ENCODE measurements at places on chromosomes 4 and X.

DNA sequence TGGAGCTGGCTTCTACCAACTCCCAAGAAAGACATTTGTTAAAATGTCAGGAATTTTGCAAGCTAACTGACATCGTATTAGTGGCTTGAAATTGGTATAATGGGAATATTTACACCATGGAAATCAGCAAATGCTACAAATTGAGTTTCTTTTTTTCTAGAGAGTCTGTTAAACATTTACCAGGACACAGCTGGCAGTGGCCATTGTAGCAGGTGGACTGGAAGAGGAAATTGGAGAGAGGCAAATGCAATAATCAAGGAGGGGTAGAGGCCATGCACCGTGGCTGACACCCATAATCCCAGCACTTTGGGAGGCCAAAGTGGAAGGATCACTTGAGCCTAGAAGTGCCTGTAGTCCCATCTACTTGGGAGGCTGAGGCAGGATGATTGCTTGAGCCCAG is 32.9 kb upstream of the TSR2 start:
- no peak for DNase-seq

DNA sequence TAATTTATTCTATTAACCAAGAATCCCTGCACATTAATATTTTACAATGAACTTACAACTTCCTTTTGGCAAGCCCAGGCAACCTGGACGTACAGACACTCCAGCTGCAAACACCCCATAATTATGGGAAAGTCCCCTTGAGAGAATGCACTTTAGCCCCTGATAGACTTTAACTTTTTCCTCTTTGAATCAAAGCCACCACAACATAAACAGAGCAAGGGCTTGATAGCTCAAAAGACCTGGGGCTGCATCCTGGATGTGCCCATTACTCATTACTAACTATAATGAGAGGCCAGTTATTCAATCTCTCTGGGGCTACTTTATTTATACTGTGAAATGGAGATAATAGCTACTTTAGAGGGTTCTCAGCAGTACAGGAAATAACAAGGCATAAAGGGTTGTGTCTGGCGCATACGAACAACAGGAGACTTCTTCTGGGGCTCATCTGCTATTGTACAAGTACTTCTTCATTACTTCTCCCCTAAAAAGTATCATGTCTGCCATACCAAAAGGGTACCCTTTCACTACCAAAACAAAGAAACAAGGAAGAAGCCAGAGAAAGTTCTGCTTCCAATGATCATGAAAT is 54.9 kb downstream of the CASK start:
- no peak for DNase-seq

- no peak for DNase-seq
Measured at GRCh38 chrX:140091125-140091886, 126.0 kb upstream of the CXorf66 start.

DNA sequence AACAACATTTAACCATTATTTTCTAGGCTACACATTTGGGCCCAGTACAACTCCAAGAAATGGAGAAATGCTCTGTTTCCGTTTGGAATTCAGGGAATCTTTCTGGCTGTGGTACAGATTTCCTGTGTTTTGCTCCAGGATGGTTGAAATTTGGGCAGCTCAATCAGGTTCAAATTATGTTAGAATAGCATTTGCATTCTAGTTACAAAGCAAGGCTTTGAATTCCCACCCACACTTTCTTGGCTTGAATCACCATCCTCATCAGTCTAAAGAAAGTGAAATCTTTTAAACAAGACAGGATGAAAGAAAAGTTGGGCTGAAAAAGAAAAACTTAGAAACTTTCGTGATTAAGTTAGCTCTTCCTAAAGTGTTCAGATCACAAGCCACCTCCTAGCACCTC is 98.1 kb upstream of the VCX3B start:
- no peak for DNase-seq

GRCh38 chrX:9746148-9746888 is 19.3 kb downstream of the GPR143 start:
- DNase-seq = no peak

- no peak for DNase-seq
Measured at GRCh38 chr4:108787106-108787505, 24.3 kb upstream of the ETNPPL start.

GRCh38 chrX:2785538-2785937 is 33.7 kb downstream of the XG start:
- DNase-seq = no peak

GRCh38 chrX:39762266-39762841 is 335.4 kb downstream of the BCOR start:
- no peak for DNase-seq

DNA sequence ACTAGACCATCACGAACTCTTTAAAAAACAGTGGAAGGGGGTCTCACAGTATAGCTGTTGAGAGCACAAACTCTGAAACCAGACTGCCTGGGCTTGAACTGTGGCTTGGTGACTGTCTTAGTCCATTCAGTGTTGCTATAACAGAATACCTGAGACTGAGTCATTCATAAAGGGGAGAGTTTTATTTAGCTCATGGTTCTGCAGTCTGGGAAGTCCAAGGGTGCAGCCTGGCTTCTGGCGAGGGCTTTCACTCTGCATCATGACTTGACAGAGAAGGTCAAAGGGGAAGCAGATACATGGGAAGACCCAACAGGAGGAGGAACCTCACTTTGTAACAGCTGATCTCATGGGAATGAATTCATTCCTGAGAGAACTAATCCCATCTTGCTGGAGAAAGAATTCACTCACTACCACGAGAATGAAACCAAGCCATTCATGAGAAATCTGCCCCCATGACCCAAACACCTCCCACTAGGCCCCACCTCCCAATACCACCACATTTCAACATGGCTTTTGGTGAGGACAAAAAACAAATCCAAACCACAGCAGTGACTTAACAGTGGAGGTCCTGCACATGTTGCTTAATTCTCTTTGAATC is 116.7 kb upstream of the STOX2 start:
- DNase-seq = no peak

GRCh38 chr4:99504804-99505502 is 5.9 kb upstream of the C4orf17 start:
- DNase-seq = no peak

DNA sequence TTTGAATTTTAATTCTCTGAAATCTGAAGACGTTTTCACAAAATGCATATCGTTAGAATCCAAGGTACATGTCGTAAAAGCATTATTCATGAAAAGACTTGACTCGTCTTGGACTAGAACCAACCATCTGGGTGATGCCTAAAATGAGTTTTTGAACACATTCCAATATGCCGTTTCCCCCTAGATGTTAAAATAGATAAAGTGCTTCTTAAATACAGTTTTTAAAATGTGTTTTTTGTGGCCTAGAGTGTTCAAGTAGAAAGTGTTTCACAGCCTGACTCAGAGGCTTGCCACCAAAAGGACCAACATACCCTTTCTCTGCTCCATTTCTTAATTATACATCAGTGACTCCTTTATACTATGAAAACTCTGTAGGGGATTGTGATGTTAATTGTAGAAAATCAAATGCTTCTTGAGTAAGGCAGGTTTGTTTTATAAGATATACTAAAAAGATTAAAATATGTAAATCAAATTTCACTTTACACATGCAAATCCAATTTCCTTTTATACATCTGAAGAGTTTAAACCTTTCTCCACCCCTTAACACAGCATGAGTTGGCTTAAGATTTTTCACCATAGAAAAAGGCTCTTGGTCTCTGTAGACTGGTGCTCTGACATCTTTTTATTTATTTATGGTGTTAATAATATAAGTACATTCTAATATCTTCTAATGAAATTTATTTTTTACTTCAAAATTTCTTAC is 48.4 kb downstream of the PRKG2 start:
- no peak for DNase-seq

- DNase-seq = no peak
Measured at GRCh38 chr4:4914059-4914820, 54.8 kb downstream of the MSX1 start.

DNA sequence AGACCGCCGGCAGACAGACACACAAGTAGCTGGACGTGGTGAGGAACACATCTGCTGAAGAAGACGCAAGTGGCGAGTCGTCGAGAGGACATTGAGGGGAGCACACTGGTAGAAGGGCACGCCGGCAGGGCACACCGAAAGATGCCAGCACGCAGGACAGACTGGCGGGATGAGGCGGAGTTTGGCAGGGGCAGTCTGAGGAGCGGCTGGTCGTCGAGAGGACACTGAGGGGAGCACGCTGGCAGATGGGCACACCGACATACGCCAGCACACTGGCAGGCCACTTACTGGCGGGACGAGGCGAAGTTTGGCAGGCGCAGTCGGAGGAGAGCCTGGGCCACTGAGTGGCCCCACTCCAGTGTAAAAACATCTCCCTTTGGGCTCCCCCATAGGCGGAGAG is 42.1 kb downstream of the RASGEF1B start:
- DNase-seq = no peak

- no peak for DNase-seq
Measured at GRCh38 chrX:46198858-46199257, 346.4 kb downstream of the ZNF674 start.

- DNase-seq = peak; percentile 20
Measured at GRCh38 chr4:55439023-55439422, 43.3 kb downstream of the TMEM165 start.

- no peak for DNase-seq
Measured at GRCh38 chrX:153888344-153888743, 2.4 kb upstream of the L1CAM start.

DNA sequence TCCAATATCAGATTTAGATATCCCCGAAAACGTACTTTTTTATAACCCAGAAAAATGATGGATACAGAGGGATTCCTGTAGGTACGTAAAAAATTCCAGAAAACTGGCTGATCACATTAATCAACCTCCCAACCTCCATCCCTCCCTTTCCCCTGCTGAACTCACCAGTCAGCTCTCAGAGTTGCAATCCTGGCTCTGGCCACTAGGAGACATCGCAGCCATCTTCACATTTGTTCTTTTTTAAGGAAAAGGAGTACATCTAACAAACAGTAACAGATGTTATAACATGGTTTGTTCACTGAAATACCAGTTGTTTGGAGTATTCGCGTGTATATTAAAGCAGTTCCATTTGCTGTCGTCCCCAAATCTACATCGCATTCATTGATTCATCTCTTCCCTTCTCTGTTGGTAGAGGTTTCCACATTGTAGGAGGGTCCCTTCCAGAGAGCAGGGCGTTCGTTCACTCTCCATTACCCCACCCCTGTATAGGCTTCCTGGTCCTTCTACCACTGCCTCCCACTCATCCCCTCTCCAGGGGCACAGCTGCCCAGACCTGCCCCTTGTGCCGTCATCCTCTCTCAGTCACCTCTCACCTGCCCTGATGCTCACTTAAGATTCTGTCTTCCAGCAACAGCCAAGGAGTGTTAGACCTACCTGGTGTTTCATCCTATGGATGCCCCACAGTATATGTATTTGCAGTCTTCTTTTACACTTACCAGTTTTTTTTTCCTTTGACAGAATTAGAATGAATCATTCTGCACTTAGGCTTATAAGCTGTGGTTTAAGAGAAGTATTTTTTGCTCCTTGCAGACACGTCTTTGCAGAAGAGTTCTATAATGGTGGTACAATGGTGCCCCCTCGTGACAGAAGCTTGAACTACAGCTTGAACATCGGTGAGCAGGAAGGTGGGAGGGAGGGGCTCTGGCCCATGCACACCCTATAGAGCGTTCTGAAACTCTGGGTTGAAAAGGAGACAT is 36.8 kb upstream of the RAB40AL start:
- peak; percentile 18 for DNase-seq

GRCh38 chr4:48025005-48025404 is 8.4 kb downstream of the NIPAL1 start:
- DNase-seq = no peak

DNA sequence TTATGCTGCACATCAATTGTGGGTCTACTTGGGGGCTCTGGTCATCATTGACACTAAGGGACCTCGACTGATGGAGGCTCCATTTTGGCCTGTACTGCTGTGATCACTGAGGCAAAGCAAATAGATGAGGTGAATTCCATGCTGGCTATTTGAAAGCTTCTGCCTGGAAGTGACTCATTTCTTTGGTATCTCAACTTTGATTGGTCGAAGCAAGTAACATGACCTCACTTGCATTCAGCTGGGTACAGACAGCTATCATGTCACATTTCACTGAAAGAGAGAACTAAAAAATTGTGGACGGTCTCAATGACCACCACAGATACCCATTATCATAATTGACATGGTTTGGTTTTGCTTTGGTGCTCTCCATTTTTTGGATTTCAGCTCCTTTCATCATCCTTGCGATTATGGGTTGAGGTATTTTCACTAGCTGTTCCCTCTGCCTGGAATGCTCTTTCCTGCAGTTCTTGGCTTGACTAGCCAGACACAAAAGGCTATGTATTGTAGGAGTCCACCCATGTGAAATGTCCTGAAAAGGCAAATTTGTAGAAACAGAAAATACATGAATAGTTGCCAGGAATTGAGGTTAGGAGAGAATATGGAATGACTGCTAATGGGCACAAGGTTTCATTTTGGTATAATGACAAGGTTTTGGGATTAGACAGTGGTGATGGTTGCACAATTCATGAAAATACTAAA is 369.2 kb upstream of the LCORL start:
- peak; percentile 16 for DNase-seq

- no peak for DNase-seq
Measured at GRCh38 chr4:88928852-88929251, 128.1 kb downstream of the FAM13A start.

- DNase-seq = no peak
Measured at GRCh38 chr4:39852636-39853035, 125.1 kb downstream of the PDS5A start.

Data from LoVo (cell line).